MG63 (cell line): ENCODE measurements at places on chromosomes 6 and 20.

- no peak for DNase-seq
These were observed 56.3 kb upstream of the LAMA2 start for GRCh38 chr6:128826606-128827005.

DNA sequence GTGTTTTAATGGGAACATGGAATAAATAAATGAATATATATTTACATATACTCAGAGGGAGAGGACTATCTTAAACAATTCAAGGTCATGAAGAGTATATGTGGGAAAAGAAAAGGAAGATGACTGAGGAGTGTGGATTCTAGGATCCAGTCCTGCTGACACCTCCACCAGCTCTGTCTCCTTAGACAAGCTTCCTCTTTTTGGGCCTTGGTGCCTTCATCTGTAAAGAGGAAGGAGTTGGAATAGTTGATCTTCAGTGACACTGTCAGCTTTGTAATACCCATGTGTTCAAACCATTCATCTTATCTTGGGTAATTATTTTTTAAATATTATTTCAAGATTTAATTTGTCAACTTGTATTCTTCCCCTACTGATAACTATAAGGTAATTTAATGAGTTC lies 338.0 kb downstream of the ADGRB3 start:
- no peak for DNase-seq

GRCh38 chr20:46218656-46219055 lies 89.6 kb downstream of the CDH22 start:
- no peak for DNase-seq

DNA sequence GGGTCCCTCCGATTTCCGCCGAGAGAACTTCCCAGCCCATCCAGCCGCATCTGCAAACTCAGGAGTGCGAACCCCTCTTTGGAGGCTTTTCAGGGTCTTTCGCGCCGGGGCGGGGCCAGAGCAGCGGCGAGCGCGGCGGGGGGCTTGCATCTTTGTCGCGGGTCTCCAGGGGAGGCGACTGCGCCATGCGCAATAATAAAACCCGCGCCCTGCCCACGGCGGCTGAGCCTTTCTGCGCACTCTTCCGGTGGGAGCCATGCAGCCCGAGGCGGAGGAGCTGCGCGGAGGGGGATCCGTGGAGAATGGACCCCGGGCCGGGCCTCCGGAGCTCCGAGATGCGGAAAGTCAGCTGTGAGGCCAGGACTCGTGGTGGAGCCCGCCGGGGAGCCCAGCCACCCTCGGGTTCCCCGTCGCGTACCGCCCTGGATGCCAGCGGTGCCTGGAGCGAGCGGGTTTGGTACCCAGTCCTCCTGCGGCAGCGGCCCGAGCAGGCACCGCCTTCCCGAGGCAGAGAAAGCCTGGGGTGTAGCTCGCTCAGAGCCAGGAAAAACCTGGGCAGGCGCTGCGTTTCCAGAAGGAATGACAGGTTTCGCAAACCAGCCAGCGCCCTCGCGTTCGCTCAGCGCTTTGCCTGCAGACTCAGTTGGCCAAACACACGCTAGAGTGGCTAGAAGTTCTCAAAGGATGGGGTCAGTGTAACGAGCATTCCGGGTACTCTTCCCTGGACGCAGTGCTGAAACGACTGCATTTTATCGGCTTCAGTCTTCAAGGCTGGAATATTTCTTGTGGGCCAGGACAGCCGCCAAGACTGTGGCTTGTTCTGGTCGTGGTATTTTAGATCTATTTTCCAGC lies 1.2 kb downstream of the AKAP12 start:
- peak; percentile 53 for DNase-seq

DNA sequence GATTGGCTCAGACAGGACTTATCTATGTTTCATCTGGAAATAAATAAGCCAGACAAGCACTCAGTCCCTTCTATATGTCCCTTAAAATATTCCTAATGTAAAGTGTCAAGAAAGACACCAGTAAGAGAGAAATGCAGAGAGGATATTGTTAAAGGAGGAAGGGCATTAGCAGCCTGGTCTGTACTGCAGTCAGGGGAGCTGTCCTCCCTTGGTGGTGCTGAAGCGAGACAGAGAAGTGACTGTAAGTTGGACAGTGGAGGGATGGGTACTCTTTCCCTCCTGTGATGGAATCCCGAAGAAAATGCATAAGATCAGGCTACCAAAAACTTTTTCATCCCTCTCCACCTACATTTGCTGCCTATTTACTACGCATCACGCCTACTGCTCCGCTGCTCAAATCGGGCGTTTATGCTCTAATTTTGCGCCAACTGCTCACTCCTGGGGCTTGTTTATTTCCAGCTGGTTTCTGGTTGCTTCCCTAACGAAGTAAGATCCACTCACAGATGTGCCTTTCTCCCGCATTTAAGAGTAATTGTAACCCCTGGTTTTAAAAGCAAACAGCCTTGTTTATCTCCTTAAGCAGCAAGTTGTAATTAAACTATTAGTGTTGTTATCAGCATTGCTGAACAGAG lies 35.2 kb downstream of the PHACTR1 start:
- peak; percentile 57 for DNase-seq

DNA sequence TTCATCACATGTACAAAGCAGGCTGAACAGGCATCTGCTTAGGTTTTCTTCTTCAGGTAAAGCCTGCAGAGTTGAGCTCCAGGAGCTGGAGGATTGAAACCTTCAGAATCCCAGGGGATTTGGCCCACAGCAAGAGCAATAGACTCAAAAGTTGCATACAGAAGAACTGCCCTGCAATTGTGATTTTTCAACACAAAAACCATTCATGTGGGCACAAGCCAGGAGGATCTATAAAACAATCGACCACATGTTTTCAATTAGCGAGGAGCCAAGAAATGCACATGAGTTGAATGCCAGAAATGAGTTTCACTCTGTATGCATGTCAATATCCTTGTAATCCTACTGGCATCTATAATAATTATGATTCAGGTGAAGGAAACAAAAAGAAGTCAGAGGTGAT lies 576.4 kb downstream of the HDGFL1 start:
- no peak for DNase-seq

GRCh38 chr6:30443657-30444450 lies 45.5 kb upstream of the HLA-E start:
- peak; percentile 54 for DNase-seq

DNA sequence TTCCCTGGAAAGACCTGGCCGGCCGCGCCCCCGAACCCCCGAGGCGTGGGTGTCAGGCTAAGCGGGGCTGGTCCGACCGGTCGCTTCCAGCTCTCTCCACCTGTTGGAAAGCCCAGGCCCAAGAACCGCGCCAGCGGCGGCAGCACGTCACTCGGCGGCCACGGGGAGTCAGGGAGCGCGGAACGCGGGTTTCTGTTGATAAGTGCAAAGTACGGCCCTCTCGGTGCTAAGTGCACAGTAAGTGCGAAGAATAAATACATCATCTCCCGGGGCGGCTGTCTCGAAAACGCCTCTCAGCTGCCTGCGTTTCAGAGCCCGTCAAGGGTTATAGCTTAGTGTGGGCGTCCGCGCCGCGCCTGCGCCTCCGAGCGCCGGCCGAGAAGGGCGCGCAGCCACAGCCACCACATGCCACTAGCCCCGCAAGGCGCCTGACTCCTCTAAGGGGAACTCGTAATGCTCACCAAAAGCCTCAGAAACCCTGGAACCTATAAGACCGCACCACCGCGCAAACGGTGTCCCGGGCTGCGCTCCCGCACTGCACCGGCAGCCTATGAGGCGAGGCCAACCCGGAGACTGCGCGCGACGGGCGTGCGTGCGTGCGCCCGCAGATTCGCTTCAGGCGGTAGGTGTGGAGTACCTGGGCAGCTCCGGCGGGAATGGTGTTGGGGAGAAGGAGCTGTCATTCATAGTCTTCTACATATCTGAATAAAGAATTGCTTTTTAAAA lies 9.2 kb upstream of the TBX18 start:
- peak; percentile 70 for DNase-seq

DNA sequence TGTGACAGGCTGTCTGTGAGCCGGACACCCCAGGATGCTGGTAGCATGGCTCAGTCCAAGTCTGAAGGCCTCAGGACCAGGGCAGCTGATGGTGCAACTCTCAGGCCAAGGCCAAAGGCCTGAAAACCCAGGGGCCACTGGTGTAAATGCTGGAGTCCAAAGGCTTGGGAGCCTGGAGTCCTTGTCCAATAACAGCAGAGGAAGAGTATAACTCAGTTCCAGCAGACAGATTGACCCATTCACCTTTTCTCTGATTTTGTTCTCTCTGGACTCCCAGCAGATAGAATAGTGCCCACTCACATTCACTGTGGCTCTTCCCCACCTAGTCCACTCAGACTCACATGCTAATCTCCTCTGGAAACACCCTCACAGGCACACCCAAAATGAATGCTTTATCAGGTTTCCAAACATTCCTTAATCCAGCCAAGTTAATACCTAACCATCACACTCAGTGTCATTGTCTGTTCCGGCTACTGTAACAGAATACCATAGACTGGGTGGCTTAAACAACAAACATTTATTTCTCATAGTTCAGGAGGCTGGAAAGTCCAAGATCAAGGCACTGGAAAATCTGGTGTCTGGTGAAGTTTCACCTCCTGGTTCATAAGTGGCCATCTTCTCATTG lies 5.0 kb upstream of the TRAF3IP2 start:
- no peak for DNase-seq

- no peak for DNase-seq
These were observed 727 bp downstream of the ERMARD start for GRCh38 chr6:169752074-169752623.

GRCh38 chr6:169035385-169036240 lies 218.0 kb downstream of the THBS2 start:
- peak; percentile 82 for DNase-seq

GRCh38 chr6:160030103-160030502 lies 61.2 kb downstream of the IGF2R start:
- peak; percentile 68 for DNase-seq

- peak; percentile 3 for DNase-seq
These were observed 161.0 kb downstream of the GJA1 start for GRCh38 chr6:121596441-121596840.

DNA sequence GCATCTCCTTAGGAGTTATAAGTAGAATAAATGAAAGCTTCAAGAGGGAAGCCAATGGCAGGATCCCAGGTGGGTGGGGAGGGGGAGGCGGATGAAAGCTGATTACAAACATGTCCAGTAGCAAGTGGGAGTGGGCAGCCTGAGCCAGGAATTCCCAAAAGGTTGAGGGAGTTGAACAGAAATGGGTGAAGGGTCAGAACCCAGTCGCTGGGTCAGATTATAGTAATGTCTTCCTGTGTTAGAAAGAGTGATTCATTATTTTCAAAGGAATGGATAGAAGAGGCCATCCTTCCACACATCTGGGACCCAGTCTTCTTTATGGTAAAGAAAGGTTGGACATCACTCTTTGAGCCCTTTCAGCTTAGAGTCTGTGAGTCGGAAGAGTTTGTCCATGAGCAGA lies 41.0 kb upstream of the FAM50B start:
- peak; percentile 55 for DNase-seq

GRCh38 chr20:21393166-21393565 lies 4.2 kb downstream of the NKX2-4 start:
- no peak for DNase-seq

- no peak for DNase-seq
These were observed 163.9 kb upstream of the SULF2 start for GRCh38 chr20:47949230-47949629.

GRCh38 chr20:62534526-62535221 lies 58.9 kb upstream of the GATA5 start:
- DNase-seq: no peak

- DNase-seq: no peak
These were observed 45.2 kb downstream of the AKIRIN2 start for GRCh38 chr6:87656857-87657256.

- DNase-seq: no peak
These were observed 4.5 kb downstream of the FOXO3 start for GRCh38 chr6:108565091-108565766.

DNA sequence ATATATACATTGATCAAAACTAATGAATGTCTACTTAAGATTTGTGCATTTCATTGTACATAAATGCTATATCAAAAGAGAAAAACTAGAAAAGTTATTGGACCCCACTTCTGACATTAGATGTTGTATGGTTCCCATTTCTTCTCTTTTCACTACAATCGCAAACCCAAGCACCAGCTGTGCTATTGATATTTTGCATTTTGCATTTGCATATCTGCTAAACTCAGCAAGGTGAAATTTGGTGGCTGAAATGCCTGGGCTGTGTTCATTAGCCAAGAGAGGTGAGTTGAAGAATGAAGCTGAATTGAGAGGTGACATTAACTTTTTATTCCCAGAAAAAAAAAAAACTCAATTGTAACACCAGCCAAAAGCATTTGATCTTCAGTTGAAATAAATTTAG lies 232.1 kb upstream of the TENT5A start:
- no peak for DNase-seq

DNA sequence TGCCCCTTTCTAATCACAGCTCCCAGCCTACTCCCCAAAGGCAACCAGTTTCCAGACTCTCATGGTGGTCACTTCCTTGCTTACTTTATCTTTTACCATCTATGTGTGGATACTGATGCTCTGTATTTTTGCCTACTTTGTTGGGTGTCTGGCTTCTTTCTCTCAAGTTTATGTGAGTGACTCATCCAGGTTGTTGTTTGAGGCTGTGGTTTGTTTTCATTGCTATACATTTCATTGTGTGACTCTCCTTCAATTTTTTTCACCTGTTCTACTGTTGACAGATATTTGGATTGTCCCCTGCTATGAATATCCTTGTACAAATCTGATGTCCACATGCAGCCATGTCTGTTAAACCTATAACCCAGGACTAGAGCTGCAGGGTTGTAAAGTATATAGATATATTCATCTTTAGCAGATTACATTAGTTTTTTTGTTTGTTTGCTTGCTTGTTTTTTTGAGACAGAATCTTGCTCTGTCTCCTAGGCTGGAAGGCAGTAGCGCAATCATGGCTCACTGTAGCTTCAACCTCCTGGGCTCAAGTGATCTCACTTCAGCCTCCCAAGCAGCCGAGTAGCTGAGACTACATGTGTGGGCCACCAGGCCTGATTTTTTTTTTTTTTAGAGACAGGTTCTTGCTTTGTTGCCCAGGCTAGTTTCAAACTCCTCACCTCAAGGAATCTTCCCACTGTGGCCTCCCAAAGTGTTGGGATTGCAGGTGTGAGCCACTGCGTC lies 72.9 kb upstream of the EEF1E1 start:
- no peak for DNase-seq

GRCh38 chr20:31523361-31524283 lies 9.4 kb downstream of the HM13 start:
- DNase-seq: peak; percentile 47

DNA sequence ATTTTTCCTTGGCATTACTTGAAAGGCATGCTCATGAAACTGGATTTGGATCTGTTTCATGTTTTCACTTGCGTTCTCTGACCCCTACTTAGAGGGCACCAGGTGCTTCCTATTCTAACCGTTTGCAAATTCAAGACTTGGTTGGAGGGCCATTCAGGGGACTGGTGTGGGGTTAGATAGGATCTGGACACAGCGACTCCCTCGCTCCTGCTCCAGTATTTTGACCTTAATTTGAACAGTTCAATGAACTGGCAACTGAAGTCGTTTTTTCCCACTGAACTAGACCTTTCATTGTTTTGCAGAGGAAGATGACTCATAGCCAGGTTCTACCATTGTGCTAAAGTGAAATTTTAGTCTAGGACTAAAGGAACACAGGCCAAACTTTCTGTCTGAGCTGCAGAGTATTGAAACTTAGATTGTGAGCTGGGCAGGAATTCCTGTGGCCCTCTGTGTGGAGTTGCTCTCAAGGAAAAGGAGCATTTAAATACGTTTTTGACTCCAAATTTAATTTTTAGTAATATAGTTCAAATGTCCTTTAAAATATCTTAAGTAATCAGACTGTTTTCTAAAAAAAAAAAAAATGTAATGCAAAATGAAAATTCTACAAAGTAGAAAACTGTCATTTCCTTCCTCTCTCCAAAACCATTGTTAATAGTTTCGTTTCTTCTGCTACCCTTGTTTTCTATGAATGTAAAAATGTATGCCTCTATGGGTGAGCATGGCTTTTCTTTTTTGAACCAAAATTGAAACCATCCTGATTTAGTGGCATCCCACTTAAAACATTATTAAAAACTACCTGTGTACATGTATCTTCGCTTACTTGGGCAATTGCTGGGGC lies 64.8 kb downstream of the UTRN start:
- DNase-seq: no peak
